ENCODE measurements at places on chromosomes 2 and 18.

GRCh38 chr2:201854221-201854801, 48.0 kb downstream of the CDK15 start:
- no peak for DNase-seq

- no peak for DNase-seq
Measured at GRCh38 chr2:20619624-20620024, 31.3 kb downstream of the HS1BP3 start.

GRCh38 chr2:240964704-240965295, 33.6 kb upstream of the SNED1 start:
- no peak for DNase-seq

DNA sequence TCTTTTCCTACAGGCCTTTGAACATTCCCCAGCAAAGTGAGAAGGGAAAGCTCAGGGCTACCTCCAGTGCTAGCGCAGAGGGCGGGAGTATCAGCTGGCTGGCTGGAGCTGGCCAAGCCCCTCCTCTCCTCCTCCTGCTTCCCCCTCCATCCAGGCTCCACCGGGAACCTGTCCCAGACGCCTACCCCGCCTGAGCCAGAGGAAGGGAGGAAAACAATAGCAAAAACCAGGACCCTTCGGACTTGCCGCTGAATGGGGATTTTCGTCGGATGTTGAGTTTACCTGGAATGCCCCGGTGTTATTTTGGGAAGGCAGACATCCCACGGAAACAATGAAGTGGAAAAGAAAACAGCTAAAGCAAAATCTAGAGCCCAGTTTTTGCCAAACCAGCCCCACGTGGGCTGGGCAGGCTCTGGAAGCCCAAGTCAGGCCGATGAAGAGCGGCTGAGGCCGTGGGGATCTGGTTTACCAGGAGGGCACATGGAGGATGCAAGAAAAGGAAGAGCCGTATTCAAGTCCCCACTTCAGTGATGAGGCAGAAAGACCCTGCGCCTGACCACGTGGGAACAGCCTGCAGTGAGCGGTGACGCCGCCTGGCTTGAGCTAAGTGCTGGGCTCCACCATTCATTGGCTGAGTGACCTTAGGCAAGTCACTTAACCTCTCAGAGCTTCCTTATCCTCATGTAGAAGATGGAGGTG, 100.4 kb upstream of the LCLAT1 start:
- DNase-seq = no peak

GRCh38 chr2:42340045-42340937, 20.7 kb downstream of the COX7A2L start:
- DNase-seq = no peak

GRCh38 chr2:118309946-118310680, 221.8 kb downstream of the INSIG2 start:
- peak; percentile 33 for DNase-seq

- DNase-seq = no peak
Measured at GRCh38 chr2:48320742-48321141, 209.2 kb upstream of the STON1 start.

DNA sequence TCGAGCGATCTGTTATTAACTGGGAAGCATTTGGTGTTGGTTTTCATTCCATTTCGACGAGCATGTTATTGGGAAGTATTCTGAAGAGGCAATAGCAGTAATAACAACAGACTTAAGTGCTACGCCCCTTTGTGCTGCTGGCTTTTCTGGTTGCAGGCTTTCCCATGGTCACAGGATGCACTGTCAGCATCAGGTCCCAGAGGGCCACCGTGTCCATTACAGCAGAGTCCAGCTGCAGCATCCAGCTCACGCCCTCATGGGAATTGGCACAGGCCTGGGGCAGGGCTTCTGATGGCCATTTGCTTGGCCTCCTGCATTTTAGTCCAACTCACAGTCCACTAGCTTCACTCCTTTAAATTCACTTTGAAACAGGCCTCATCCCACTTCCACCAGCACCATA, 44.4 kb downstream of the BCL2L11 start:
- no peak for DNase-seq

GRCh38 chr2:120331903-120332302, 14.0 kb upstream of the INHBB start:
- DNase-seq = no peak

DNA sequence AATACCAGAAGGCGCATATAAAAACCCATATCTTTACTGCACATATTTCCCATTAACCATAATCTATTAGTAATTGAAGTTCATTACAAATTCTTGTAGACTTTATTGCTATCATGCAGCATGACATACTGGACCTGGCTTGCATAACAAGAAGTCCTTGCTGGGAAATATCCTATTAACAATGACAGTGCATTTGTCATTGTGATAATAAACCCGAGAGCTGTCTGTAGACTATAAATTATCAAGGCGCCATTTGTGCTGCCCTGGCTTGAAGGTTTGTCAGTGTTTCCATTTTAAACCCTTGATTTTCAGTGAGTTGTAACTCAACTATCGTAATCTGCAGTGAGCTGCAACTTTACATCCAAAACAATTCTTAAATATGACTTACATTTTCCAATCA, 59.0 kb downstream of the HNMT start:
- DNase-seq = no peak

GRCh38 chr18:13577091-13577697, 149.2 kb downstream of the FAM210A start:
- DNase-seq = no peak

DNA sequence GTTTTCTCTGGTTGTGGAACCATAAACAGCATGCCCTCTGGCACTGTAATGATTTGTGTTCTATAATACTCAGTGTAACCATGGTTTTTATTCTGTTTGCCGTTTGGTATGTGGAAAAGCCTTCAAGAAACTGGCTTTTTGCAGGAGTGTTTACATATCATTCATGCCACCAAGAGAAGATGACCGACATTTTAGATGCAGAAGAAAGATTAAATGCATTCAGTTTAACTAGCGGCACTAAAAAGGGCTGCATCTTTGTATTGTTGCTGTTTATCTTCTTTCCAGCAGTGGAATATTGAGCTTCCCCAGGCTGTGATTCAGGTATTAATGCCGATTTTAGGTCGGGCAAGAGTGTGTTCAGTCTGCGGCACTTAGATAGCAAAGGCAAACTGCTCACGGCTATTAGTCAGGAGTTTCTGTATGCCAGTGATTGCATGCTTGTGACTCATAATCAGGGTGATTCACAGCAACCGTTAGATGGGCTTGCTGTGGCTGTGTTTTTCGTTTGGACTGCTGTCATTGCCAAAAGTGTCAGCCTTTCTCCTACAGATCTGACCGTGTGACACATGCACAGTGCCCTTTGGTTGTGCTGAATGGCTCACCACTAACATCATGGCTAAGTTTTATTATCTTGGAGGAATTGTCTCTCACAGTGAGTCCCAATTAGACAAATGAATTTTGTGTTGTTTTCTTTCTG, 479.7 kb downstream of the PARD3B start:
- no peak for DNase-seq

GRCh38 chr18:53715243-53715853, 509.1 kb downstream of the MBD2 start:
- no peak for DNase-seq

DNA sequence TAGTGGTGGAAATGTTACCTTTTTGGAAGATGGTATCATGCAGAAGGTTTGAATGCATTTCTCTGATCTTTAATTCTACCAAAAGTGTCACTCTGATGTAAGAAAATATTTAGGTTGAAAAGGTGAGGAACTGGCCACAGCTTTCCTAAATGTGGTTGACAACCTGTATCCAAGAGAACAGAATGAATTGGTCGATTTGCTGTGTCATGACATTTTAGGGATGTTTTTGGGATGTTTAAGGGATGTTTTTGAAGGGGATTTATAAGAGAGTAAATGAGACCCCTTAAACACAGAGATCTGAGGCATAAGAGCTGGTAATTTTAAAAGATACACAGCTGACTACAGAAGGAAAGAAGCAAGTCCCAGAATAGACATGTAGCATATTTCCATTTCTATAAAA, 270.8 kb upstream of the EPAS1 start:
- DNase-seq = no peak

DNA sequence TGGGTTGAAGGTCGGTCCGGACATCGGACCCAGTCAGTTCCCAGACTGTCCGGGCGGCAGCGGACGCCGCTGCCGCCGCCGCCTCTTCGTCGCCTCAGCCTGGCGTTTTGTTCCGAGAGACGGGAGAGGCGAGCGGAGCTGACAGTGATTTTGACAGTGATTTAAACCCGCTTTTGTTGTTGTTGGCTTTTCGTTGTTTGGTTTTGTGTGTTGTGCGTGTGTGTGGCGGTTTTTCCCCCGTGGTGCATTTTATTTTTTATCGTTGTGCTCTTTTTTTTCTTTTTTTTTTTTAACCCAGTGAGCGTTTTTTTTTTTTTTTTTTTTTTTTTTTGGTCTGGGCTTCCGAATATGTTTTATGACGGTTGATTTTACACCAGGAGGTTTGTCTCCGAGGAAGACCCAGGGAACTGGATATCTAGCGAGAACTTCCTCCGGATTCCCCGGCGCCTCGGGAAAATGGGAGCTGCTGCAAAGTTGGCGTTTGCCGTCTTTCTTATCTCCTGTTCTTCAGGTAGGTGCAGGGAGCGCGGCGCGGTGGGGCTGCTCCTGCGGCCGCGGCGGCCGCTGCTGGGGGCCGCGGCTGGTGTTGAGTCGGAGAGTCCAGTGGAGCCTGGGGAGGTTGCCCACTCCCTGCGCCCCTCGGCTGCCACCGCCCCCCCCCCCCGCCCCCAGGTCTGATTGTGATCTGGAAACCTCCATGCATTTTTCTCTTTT, at the start of gene ACVR2A:
TSS of gene ACVR2A (plus strand) at position 333 of the 714 bp plus-strand sequence. CDS start at position 457, 124 bp downstream.
- peak; percentile 22 for DNase-seq

DNA sequence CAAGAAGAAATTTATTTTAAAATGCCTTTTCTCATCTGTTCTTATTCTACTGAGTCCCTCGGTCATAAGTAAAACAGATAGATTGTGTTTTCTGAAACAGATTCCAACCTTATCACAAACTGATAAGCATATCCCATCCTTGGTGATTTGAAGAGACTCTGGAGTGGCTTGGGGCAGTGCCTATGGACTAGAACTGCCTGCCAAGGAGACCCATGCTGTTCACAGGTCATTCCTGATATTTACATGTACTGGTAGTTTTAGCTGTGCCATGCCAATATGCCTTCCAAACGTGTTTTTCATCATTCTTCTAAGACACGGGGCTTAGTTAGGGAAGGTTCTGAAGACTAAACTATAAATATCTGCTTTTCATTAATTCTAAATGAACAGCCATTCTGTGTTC, 11.4 kb upstream of the COL6A3 start:
- no peak for DNase-seq

- DNase-seq = no peak
Measured at GRCh38 chr2:84477886-84478285, 18.8 kb upstream of the SUCLG1 start.

DNA sequence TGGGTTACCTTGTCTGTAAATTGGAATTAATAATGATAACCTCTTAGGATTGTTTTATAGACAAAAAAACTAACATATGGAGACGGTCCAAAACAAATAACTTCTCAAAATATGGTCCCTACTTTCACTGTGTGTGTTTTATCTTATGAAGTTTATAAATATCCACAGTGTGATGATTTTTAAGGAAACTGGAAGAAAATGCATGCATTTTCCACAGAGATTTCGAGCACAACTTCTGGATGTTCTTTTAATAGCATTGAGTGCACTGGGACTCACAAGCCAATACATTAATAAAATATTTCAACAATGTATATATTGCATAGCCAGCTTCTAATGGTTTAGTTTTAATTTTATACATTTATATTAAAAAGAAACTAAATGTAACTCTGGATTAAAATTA, 87.9 kb upstream of the SPHKAP start:
- DNase-seq = no peak

DNA sequence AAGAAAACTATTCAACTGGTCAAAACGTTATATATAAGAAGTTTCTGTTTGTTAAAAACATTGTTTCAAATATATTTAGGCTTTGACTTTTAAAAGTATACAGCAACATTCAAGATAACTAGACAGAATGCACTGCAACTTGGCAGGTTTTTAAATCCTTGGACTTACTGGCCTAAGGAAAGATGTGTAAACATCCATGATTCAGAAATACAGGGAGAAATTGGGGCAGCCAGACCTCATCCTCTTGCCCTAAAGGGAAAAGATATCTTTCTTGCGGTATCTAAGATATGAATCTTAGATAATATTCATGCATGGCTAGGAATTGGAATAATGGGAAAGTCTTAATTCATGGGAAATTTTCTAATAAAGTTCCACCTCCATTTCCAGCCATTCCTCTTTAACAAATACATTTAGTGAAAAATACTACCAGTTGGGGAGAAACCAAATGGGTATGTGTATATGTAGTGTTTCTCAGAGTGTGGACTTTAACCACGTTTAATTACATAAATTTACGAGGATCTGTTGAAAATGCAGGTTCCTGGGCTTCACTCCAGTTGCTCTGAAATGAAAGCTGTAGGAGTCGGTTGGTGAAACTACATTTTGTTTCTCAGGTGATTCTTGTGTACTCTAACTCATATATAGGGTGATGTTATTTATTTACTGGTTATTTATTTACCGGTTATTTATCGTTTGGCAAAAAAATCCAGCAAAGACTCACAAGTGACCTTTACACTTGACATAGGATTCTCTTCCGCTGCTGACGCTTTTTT, 587 bp upstream of the TANK start:
- no peak for DNase-seq

- DNase-seq = no peak
Measured at GRCh38 chr2:229861431-229861830, 60.4 kb downstream of the TRIP12 start.
